A172 (cell line): ENCODE measurements at places on chromosomes 4 and X. TPM values are rescaled to one million over a fixed set of nuclear protein-coding genes. Genes with fewer than 3 reads are reported as not detected.

GRCh38 chr4:151957153-151957552, 196.3 kb upstream of the GATB start:
- DNase-seq, result peak; percentile 16

DNA sequence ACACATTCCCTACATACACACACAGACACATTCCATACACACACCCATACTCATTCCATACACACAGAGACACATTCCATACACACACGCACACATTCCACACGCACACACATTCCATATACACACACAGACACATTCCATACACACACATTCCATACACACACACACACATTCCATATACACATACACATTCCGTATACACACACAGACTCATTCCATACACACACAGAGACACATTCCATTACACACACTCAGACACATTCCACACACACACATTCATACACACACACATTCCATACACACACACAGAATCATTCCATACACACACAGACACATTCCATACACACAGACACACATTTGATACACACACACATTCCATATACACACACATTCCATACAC, 15.2 kb downstream of the LINC00632 start:
- DNase-seq, result no peak

DNA sequence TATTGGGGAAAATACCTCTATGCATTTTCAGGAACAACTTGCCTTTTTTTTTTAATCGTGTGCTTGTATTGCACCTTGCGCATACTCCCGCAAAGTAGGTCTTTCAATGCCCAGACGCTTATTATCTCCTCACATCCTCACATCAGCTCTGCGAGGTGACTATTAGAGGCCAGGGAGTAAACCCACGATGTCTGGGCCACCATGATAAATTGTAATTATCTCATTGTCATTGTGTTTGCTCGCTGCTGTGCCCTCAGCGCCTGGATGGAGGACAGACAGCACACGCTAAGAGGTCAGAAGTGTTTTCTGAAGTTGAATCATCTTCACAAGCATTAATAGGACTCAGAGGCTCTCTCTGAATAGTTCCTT, 1.0 kb upstream of the RELL1 start:
- no peak for DNase-seq

DNA sequence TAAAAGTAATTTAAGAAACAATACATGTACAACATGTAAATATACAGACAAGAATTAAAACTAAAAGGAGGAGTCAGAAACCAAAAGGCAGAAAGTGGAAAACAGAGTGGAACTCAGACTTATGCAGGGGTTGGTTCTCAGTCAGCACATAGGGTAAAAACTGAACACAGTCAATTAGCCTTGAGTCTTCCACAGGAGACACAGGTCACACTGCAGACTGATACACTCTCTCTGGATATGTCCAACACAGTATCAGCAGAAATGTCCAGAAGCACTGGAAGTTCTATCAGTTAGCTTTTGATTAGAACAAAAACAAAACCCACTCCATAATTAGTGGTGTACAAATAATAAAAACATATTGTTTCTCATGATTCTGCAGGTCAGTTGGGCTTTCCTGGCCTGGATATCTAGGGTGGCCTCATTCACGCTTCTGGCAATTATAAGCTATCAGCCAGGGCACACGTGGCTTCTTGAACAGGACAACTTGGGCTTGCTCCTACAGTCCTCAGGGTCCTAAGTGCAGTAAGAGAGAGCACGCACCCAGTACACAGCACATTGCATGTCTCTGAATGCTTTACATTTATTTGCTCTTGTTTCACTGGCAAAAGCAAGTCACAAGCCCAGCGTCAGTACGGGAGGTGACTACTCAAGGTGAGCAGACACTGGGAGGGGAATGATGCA, 21.6 kb downstream of the TEC start:
- no peak for DNase-seq

DNA sequence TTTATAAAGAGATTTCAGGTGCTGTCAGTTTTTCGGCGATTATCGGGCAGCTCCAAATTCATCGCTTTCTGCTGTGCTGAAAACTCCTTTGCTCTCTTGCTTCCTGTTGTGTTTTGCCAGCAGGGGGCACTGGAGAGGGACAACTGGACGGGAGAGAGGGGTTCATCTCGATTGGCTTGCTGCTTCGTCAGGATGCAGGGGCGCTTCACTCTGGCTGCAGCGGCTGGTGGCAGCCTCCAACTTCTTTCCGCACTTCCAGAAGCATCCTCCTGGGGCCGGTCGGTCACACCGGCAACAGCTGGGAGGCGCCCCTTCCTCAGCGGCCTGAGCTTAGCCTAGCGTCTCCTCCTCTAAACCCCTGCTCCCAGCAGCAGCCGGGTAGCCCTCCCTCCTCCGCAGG, 29.5 kb downstream of the MSL3 start:
- DNase-seq, result peak; percentile 16

- DNase-seq, result no peak
Observed at GRCh38 chr4:73432169-73433000, 3.6 kb upstream of the AFP start.

- no peak for DNase-seq
Observed at GRCh38 chr4:181566490-181566889, 676.7 kb upstream of the TENM3 start.

The MAGEC2 gene
- not detected in 2 replicates for total RNA-seq

- no peak for DNase-seq
Observed at GRCh38 chrX:38985375-38985774, 184.1 kb downstream of the MID1IP1 start.

The ADH1B gene
- not detected in 2 replicates for total RNA-seq

The GRIA2 gene
- not detected in 2 replicates for total RNA-seq

DNA sequence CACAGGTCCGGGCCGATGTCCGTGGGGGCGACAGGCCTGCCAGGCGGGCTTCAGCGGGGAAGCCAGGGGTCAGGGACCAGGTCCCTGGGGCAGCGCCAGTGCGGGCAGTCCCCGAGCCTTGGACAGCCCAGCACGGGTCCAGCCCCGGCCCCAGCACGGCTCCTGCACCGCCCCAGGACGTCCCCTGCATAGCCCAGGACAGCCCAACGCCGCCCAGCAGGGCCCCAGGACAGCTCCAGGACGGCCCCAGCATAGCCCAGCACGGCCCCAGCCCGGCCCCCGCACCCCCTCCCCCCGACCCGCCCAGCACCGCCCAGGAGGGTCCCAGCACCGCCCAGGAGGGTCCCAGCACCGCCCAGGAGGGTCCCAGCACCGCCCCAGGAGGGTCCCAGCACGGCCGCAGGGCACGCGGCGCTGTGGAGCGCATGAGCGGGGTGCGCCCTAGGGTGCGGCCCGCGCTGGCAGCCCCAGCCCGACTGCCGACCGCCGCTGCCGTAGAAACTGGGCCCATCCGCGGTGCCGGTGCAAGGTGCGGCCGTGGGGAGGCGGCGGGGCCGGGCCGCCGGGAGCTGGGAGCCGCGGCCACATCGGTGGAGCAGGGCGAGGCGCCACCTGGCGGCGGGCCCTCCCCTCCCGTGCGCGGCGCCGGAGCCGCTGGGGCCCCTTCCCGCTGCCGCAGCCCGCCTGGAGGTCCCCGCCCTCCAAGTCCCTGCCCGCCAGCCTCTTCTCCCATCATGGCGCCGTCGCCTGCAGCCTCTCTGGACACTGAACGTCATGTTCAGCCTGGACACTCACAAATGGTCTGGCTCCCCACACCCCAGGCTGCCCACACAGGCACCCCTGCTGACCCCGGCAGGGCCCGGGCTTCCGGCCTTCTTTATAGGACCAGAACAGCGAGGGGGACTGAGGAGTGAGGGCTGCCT, 106.8 kb upstream of the NKX1-1 start:
- DNase-seq, result no peak

DNA sequence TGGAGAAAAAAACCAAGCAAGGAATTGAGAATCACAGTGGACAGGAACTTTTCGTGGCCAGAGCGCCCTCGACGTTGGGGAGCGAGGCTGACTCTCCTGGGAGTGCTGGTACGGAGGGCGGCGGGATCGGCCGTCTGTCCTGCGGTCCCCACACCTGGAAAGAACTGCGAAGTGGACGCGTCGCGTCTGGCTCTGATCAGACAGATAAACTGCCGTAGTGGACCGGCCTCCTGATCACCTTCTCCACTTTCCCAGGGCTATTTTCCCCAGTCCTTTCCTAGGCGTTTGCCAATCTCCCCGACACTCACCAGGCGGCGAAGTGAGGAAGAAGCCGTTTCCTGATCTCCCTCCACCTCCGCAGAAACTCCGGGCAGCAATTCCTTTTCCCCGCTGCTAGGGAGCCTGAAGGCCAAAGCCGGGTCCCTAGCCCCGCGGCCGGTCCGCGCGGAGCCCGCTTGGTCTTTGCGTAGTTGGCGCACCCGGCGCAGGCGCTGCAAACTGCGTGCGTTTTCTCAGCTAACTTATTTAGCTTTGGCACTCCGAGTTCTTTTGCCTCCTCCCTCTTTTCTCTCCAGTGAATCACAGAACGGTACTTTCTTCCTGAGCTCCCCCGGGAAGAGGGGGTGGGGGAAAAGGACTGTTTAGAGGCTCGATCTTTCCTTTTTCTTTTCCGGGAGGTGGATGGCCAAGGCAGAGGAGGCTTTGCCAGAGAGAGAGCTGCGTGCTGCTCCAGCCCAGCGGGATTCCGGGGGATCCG, at the start of gene ARSJ:
Gene ARSJ, minus strand, starts transcription at position 500 of the 757 bp plus-strand sequence. CDS start 813 bp downstream, outside the sequence.
- DNase-seq, result peak; percentile 65

- DNase-seq, result no peak
Observed at GRCh38 chrX:127572471-127572870, 479.7 kb downstream of the ACTRT1 start.

The GRID2 gene
- total RNA-seq, result not detected in 2 replicates

DNA sequence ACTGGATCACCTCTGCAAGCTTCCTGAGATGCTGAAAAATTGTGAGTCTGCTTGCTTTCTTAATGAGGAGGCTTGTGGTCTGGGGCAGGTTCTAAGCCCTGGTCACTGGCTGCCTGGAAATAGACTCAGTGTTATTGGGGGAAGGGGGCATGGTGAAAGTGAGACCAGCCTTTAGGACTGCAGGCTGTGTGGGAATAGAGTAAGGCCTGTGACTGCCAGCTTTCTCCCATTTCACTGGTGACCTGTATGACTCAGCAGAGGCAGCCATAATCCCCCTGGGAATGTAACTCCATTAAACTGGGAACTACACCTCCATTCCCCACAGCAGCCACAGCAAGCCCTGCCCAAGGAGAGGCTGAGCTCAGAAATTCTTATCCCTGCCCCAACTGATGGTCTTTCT, 55.9 kb upstream of the IL15 start:
- peak; percentile 16 for DNase-seq

DNA sequence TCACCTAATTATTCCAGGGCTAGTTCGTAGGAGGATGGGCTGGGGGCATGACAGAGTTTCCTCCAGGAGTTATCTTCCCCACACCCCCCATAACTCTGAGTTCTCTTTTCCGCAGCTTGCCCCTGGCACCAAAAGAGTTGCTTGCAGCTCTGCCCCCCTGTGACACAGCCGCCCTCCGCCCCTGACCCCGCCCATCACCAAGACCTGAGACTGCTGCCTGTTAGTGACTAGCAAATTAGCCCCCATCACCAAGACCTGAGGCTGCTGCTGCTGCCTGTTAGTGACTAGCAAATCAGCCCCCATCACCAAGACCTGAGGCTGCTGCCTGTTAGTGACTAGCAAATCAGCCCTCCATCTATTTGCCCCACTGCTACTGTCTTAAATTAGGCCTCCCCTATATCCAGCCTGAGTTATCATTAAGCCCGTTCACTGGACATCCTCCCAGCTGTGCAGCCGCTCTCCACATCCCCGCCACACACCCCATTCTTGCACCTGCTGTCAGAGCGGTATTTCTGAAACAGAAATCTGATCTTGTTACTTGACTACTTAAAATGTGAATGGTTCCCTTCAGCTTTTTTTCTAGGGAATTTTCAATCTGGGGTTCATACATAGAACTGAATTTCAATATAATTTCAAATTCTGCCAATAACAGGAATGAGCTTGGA, 1.5 kb upstream of the PAPSS1 start:
- DNase-seq, result no peak

GRCh38 chr4:57661517-57662090, 551.4 kb upstream of the IGFBP7 start:
- no peak for DNase-seq

- no peak for DNase-seq
Observed at GRCh38 chr4:17138847-17139246, 240.4 kb upstream of the LDB2 start.

DNA sequence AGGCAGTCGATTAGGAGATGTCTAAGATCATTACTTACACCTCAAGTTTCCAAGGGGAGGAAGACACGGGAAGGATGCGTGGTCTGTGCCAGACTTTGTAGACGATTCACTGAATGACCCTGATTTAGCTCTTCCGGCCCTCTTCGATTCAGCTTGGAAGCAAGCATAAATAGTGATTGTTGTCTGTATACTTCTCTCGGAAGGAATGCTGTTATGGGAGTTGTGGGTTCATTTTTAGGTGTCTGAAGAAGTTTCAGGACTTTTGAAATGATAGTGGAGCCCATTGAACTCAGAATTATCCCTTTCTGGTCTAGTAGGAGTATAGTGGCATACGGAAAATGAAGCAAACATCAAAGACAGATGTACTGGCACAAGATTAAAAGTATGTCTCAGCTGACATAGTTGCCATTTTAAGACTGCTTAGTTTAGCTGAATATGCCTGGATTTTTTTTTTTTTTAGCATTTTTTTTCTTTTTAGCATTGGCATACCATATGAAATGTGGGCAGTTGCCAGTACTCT, 1.0 kb upstream of the ANKRD17 start:
- DNase-seq, result no peak

- DNase-seq, result peak; percentile 42
Observed at GRCh38 chrX:123818243-123818642, 41.6 kb upstream of the XIAP start.

- no peak for DNase-seq
Observed at GRCh38 chr4:19520939-19521520, 730.7 kb upstream of the SLIT2 start.

The CLDN22 gene
- not detected in 2 replicates for total RNA-seq

- DNase-seq, result no peak
Observed at GRCh38 chrX:136626237-136626636, 21.7 kb upstream of the CD40LG start.

- DNase-seq, result no peak
Observed at GRCh38 chr4:3492741-3493719, 29.9 kb downstream of the DOK7 start.

The XG gene
- total RNA-seq, result not detected in 2 replicates

DNA sequence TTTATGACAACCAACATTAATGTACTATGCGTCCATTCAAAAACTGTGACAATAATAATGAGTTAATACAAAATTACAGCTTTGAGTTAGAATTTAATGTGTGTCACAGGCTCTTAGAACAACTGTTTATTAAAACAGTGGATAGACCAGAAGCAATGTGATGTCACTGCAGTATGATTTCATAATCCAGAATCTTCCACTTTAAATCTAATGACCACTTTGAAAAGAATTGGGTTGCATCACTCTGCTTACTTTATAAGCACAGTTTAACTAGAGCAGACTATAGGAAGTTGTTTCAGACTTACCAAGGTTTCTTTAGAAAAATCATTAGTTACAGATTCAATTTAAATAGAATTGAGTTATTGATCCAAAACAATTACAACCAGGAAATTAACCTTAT, 758.5 kb downstream of the KCTD8 start:
- DNase-seq, result no peak

DNA sequence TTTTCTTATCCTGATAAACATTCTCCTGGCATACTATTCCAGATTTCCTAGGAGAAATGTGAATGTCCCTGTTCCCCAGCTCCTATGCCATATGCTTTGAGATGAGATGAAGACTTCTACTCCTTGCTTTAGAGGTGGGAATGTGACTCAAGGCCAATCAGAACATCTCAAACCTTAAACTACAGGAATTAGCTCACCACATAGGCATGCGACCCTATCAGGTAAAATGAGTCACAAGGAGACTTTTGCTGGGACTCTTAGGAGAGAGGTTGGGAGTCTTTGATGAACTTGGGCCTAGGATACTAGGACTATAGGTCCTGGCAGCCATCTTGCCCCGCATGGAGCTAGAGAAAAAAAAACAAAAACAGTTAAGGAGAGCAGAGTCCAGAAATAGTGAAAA, 5.8 kb upstream of the USO1 start:
- DNase-seq, result no peak

- DNase-seq, result peak; percentile 80
Observed at GRCh38 chr4:128385683-128386304, 98.2 kb upstream of the PGRMC2 start.
